Suppressor macrophage treated with lipopolysaccharide for 4 hours (primary cell): ENCODE measurements at places on chromosomes 1 and 21.

- no peak for DNase-seq
These were observed 42.1 kb upstream of the C8B start for GRCh38 chr1:57007948-57008347.

DNA sequence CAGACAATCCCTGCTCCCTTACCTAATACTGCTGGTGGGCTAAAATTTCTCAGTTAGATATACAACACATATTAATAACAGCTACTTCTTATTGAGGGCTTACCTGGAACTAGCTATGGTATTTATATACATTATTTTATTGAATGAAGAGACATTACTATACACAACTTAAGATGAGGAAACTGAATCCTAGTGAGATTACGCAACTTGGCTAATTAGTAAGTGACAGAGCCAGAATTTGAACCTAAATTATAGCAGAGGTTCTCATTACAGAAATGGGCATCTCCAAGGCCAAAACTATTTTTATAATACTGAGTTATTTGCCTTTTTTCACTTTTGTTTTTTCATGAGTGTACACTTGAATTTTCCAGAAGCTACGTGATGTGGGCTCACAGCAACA is 44.5 kb upstream of the SMYD2 start:
- DNase-seq, result no peak

- DNase-seq, result peak; percentile 74
These were observed 167.3 kb downstream of the FASLG start for GRCh38 chr1:172826096-172826741.

DNA sequence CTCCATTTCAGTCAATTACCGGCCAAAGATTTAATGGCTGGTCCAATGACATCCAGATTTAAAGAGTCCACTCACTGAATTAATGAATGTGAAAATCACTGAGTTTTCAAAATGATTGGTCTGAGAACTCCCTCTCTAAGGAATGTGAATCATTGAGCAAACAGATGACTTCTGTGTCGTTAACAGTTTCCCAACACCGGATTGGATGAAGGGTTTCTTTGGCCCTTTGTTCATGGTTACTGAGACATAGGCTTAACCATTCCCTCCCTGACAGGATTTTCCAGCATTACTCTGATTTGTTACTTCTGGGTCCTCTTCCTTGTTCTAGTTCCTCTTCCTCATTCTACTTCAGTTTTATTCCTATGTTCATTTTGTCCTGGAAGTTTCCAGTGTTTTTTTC is 1.5 kb upstream of the CLDN17 start:
- DNase-seq, result no peak

DNA sequence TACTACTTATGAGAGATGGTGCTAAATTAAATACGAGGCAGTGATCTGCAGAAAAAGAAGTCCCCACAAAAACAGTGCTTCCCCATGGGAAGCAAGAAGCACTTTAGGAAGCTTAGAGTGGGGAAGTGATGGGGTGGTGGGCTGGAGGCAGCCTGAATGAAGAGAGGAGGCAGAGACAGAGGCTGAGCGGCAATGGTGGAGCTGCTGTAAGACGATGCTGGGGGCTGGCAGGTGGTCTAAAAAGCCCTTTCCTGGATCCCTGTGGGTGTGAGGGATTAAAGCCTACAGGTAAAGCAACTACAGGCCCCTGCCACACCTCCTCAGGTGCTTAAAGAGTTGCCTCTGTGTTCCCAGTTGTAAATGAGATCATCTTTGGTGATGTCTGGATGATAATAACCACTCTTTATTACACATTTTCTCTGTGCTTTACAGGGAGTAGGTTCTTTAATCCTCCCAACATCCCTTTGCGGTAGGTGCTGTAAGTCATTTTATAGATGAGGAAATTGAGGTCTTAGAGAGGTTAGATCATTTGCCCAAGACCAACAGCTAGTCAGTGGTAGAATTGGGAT is 39.2 kb downstream of the CNN3 start:
- DNase-seq, result no peak

GRCh38 chr1:234556245-234556943 is 53.6 kb downstream of the IRF2BP2 start:
- DNase-seq, result no peak

DNA sequence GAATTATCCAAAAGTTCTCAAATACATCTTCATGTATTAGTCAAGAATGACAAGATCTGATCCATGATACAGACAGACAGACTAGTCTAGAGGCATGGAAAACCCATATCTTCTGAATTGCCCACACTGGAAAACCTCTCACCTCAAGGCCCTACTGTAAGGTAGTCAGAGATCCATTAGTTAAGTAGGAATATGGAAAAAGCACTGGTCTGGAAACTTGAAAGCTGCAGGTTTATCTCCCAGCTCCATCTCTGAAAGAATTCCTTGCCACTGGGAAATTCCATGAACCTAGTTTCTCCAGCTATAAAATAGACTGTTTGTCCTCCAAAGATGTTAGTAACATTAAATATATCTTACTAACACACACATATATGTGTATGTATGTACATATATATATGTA is 169.2 kb downstream of the AKT3 start:
- DNase-seq, result no peak

DNA sequence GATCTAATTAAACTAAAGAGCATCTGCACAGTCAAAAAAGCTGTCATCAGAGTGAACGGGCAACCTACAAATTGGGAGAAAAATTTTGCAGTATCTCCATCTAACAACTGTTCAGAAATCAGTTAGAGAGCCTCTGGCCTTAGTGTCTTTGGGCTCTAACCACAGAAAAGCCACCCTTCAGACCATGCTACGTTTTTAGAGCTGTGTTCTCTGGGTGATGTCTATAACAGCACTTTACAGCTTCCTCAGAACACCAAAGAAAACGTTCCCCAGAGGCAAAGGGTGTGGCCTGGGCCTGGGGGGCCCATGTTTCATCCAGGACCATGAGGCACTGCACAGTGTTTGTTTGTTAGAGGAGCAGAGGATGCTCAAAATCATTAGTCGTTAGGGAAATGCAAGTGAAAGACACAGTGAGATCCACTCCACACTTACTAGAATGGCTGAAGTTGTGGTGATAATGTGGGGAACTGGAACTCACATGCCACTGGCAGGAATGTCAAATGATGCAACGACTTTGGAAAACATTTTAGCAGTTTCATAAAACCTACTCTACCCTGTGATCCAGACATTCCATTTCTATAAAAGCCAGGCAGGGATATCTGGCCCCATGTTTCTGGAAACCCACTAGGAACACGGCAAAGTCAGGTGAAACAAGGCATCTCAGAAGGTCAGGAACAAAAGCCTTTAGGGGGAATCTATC is 250.4 kb upstream of the HOOK1 start:
- DNase-seq, result peak; percentile 36

DNA sequence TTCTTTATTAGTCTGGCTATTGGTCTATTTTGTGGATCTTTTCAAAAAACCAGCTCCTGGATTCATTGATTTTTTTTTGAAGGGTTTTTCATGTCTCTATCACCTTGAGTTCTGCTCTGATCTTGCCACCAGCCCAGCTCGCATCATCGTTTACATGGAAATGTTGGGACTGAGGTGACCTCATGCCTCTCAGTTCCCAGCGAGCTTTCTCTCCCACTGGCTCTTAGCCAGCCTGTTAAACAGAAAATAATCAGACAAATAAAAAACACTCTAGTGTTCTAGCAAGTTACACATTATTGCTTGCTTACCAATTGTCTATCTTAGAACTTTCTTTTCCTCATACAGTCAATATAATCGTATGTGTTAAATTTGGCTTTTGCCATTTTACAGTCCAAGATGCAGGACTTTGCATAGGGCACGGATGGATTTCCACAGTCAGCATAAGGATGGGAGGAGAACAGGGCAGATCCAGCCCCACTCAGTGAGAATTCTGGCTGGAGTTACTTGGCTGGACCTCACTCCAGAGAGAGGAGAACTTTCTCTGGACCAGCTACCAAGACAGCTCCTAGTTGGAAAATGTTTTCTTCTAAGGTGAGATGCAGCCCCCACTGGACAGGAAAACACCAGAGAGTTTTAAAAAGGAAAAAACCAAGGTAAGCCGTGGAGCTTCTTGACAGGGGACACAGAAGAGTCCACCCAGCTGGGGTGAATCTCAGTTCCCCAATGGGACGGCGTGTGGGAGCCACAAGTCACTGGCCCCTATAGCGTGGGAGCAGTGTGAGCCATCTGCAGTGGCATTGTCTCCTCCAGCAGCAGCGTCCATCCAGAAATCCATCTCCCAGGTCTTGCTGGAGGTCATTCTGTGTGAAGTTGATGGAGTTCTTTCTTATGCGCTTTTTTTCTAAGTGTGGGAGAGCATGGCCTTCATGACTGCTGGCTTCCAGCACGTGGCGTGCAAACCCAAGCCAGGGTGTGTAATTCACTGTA is 17.6 kb downstream of the PGBD2 start:
- no peak for DNase-seq

GRCh38 chr21:34881839-34882371 is 167.2 kb downstream of the RUNX1 start:
- peak; percentile 86 for DNase-seq

- no peak for DNase-seq
These were observed 10.7 kb downstream of the RRP1B start for GRCh38 chr21:43669828-43670605.

DNA sequence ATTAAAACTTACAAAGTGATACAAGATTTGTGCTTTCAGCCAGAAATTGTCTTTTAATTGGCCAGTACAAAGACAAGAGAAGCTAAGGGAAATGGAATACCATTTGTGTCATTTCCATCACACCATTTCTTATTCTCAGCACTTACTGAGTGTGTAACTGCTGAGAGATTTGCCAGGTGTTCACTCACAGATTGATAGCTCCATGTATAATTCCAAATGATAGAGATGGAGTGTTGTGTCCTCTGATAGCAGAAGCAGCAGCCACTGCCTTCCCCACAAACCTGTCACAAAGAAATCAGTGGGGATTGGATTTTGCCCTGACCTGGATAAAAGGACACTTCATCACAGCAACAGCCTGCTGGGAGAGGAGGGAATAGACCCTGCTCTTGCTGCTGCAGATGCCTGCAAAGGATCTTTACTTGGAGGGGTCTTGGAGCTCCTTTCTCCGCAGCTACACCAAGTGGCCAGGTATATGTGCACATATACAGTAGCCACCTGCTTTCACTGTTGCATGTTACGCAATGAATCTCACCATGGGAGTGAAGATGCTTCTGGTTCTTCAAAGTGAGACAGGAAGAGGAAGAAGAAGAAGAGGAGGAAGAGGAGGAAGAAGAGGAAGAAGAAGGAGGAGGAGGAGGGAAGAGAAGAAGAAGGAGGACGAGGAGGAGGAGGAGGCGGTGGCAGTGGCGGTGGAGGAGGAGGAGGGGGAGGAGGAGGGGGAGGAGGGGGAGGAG is 78.7 kb upstream of the KCNJ15 start:
- no peak for DNase-seq

DNA sequence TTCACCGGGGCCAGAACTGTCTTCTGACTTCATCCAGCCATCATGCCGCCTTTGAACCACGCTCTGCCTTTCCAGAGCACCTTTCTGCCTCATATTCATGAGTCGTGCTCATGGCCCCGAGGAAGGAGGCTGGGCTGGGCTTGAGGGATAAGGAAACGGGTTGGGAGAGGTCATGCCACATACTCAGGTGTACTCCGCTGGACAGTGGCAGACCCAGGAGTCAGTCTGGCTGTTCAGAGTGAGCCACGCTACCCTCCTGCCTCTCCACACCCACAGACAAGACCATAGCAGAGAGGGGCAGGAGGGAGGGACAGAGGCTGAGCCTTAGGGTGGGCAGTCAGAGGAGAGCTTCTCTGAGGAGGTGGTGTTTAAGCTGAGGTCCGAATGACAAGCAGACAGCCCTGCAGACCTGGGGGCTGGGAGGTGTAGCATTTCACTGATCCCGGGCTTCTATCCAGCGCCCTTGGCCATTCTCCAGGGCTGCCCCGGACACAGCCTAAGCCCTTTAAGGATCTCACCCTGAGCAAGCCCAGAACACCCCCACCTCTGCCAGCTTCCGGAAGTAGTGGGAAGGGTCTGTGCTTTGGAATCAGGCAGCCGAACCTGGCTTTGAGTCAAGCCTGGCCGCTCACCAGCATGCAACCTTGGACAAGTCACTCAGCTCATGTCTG is 102.3 kb downstream of the LACTBL1 start:
- DNase-seq, result no peak

GRCh38 chr1:24454673-24455072 is 39.1 kb downstream of the NIPAL3 start:
- DNase-seq, result peak; percentile 29

- DNase-seq, result no peak
These were observed 65.5 kb downstream of the DDX20 start for GRCh38 chr1:111821121-111821745.

- no peak for DNase-seq
These were observed 885 bp upstream of the KRTAP12-2 start for GRCh38 chr21:44667612-44668011.

DNA sequence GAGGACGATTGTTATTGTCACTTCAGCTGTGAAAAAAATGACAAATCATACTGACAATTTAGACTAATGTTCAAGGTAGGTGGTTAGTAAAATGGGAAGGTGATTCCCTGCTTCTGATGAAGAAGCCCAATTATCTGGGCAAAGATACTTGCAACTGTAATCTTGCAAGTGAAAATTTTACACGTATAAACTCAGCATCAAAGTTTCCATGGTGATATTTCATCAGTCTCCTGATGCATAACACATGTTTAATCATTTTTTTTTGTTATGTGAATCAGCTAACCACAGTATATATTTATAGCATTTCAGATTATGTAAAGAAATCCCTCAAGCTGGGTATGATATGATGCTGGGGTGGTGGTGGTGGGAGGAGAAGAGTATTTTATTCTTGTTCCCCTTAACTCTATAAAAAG is 16.4 kb upstream of the KCNK1 start:
- no peak for DNase-seq

DNA sequence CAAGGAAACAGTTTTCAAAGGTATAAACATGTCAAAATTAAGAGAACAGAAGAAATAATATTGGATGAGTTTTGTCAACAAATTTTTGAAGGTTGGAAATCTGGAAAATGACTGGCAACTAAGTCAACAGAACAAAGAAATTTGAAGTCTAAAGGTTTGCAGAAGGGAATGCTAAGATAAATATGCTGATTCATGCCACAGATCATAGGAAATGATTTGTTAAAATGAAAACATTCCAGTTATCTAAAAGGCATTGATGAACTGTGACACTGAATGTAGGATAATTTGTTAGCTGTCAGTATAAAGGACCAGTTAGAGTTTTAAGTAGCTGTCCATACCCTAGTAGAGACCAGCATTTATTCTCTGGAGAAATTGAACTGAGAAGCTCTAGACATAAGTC is 157.9 kb upstream of the CHRM3 start:
- DNase-seq, result no peak

GRCh38 chr21:45551316-45551715 is 9.1 kb upstream of the SLC19A1 start:
- peak; percentile 90 for DNase-seq

DNA sequence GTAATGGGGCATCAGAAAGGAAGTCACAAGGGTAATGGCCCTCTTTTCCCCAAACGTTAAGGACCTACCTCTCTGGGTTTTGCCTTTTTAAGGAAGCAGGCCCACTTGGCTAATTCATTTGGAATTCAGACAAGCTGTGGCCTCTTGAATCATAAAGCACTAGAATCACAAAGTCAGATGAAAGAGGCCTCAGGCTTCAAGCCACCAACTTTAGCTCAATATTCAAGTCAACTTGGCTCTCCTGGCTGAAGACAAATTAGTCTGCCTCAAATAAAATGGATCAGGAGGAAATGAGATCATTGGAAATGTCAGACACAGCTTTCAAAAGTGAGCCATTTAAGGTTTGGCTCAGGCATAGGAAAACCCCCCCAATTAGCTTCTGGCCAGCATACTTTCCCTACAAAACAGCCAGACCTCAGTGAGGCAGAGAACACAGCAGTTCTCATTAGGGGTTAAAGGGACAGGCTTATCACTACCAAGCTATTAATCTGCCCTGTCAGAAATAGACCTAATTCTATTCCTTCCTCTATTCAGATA is 34.3 kb downstream of the SLC35D1 start:
- no peak for DNase-seq

GRCh38 chr21:34673006-34673405 is 4.2 kb downstream of the CLIC6 start:
- DNase-seq, result peak; percentile 42
